ENCODE measurements at places on chromosomes 3 and 15.
A peak's percentile ranks its signal among the peaks of the same experiment; 100 is the strongest.

DNA sequence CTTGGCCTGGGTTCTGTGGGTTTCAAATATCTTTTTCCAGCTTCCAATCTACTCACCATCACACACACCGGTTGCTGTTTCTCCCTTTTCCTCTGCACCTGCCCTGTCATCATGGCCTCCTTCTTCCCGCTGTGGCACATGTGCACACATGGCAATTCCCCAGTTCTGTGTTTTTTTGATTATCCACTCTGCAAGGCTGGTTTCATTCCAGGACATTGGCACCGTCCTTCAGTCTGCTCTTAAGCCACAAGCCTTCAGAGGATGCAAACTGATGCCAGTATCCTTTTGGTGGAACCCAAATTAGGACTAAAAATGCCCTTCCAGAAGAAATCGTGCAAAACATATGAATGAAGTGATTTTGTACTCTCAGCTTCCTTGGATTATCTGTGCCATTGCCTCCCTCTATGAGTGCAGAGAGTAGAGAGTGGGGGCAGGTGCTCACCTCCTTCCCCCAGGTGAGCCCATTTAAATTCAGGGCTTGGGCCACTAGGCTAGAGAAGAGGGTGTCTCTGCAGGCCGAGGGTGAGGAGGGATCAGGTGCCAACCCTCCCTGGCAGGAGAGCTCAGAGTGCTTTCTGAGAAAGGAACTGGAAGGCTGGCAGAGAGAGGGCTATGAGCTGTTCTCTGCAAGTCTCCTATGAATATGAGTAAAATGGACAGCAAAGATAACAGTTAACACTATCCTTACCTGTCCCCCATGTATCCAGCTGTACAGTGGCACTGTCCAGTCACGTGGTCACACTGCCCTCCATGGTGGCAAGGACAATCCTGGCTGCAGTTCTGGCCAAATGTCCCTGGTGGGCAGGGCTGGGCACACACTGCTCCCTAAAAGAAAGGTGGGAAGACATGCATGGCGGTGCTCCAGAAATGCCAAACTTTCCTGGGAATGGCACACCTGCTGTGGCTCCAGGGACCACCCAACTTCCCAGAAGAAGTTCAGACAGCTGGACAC is 100.8 kb downstream of the RAB11A start:
- H3K27me3 ChIP-seq, result no peaks in the 10 kb centered on the region
- no peak for DNase-seq
- no peak overlapping the region for H3K27ac ChIP-seq
- H3K4me1 ChIP-seq, result no peaks in the 10 kb centered on the region
- no peaks in the 10 kb centered on the region for H3K36me3 ChIP-seq
- no peak overlapping the region for H3K4me3 ChIP-seq

DNA sequence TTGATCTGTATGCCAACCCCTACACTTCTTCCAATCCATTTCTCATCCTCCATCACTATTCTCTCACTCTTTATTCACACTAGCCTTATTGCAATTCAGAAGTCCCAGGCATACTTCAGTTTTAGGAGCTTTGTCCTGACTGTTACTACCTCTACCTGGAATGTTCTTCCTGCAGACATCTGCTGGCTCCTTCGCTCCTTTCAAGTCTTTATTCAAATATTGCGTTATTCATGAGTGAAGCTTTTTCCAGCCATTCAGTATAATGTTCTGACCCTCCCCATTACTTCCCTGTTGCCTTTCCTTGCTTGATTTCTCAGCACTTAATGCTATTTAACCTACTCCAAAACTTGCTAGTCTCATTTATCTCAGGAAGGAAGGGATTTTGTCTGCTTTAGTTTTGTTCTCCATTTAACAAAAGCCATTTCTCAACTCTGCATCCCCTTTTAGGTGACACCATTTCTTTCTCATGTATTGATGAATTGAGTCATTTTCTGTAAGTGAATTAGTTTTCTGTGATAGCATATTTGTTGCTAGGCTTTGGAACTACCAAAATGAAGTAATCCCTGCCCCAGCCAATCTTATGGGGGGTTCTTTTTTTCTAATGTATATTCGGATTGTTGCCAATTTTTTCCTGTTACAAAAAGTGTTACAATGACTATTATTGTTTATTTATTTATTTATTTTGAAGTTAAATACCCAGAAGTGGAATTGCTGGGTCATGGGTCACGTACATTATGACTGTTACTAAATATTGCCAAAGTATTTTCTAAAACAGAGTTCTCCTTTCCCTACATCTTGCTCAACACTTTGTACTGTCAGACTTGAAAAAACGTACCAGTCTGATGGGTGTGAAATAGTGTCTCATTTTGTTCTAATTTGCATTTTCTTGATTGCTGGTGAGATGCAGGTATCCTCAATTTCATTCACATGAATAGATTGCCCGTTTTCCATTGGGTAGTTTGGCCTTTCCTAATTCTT is 9.4 kb downstream of the ATP11B start:
- no peak overlapping the region for H3K4me3 ChIP-seq
- H3K27ac ChIP-seq, result no peak overlapping the region
- no peak for DNase-seq
- no peaks in the 10 kb centered on the region for H3K27me3 ChIP-seq
- no peaks in the 10 kb centered on the region for H3K36me3 ChIP-seq

- no peak overlapping the region for H3K27ac ChIP-seq
- H3K36me3 ChIP-seq, result no peaks in the 10 kb centered on the region
- no peak overlapping the region for H3K4me3 ChIP-seq
- H3K4me1 ChIP-seq, result no peaks in the 10 kb centered on the region
These were observed 3.6 kb downstream of the CPLX3 start for GRCh38 chr15:74829991-74830390.

DNA sequence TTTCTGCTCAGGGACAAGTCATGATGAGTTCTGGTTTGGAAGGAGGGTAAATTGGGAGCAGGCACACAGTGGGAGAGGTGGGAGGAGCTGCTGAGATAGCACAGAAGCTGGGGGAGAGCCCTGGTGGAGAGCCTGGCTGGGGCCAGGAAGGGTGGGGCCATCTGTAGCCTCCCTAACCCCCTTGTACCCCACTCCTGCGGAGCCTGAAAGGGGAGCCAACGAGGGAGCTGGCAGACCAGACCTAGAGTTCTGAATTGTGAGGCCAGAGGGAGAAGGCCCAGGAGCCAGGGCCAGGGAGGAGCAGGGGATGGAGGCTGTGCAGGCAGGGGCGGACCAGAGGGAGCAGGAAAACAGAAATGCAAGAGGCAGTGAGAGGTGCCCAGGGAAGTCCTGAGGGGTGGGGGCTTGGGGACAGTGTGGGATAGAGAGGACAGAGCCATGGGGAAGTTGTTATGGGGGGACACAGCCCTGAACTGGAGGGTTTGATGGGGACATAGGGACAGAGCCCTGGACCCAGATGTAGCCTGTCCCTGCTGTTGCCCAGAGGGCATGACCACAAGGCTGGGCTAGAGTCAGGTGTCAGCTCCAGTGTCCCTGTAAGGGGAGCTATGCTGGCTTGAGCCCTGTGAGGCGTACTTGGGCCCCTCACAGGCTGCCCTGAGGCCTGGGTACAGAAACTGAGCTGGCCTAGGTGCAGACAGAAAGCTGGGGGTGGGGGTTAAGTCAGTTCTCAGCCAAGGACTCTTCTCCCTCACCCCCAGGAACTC is 1.2 kb downstream of the TMIE start:
- H3K4me3 ChIP-seq, result no peak overlapping the region
- H3K4me1 ChIP-seq, result no peaks in the 10 kb centered on the region
- no peak for DNase-seq
- H3K36me3 ChIP-seq, result no peaks in the 10 kb centered on the region

DNA sequence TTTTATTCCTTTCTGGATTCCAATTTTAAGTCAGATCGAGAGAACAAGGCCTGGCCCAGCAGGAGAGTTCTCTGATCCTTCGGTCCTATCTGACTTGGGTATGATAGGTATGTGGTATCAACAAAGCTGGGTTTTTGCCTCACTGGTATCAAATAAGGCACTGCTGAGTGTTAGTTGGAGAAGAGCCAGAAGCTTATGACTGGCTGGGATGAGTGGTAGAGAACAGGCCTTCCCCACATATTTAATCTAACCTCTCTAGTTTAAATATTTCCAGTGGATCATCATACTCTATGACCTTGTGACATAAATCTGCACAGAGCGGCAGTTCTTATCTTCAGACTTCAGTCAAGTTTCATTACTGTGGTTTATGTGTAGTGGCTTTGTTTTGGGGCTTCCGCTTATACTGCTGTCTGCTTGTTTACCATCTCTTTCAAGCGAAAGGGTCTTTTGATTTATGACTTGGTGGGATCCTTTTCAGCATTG is 164.5 kb downstream of the PTPRG start:
- no peaks in the 10 kb centered on the region for H3K36me3 ChIP-seq
- H3K4me3 ChIP-seq, result no peak overlapping the region
- peak; percentile 68 for DNase-seq
- H3K4me1 ChIP-seq, result peaks cover 5% of the 10 kb centered on the region
- H3K27me3 ChIP-seq, result no peaks in the 10 kb centered on the region

DNA sequence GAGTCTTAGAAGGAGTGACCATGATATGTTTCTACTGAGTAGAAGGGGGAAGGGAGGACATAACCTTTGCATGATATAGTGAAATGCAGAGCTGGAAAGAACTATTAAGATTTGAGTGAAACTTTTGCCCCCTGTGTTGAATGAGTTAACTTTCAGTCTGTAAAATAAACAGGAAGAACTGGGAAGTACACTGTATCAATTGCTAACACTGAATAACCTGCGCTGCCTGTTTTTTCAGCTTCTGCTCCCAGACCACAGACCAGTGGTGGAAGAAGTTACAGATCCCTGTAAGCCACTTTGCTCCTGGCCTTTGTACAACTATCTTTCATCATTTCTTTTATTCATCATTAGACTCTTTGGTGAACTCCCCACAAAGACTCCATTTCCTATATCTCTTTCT is 3.6 kb upstream of the LRCH3 start:
- peaks cover 10% of the 10 kb centered on the region for H3K36me3 ChIP-seq
- H3K27ac ChIP-seq, result no peak overlapping the region
- H3K4me3 ChIP-seq, result no peak overlapping the region
- H3K27me3 ChIP-seq, result no peaks in the 10 kb centered on the region

GRCh38 chr15:63422891-63423590 is 41.4 kb upstream of the CA12 start:
- no peaks in the 10 kb centered on the region for H3K4me1 ChIP-seq
- DNase-seq, result no peak
- H3K27ac ChIP-seq, result no peak overlapping the region
- H3K36me3 ChIP-seq, result no peaks in the 10 kb centered on the region
